ENCODE measurements at places on chromosomes 4 and X.

DNA sequence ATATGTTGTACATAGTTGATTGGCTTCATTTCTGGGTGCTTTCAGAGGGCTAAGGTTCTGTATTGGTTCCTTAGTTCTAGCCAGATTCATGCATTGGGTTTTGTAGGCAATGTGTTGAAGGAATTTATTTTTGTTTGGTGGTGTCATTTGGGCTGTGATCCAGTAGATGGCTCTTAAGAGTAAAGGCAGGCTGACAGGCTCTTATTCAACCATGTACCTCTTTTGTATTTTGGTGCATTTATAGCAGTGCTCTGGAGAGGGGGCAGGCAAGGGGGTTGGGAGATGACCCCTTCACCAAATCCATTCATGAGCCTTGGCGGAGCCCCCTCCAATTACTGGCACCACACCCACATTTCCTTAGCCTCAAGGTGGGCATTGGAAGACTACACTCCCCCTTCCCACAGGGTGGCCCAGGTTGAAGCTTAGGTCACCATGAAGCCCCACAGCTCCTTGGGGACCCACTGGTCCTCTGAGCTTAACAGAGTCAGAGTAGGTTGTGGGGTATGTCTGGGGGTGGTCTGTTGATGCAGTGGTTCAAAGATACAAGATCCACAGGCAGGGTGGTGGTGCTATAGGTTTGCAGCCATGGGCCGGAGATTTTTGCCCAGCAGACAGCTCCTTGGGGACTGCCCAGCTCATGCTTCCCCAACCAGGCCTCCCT lies 143.0 kb upstream of the GNPDA2 start:
- DNase-seq = no peak

- DNase-seq = peak; percentile 8
Observed at GRCh38 chrX:132271311-132271778, 52.1 kb upstream of the RAP2C start.

DNA sequence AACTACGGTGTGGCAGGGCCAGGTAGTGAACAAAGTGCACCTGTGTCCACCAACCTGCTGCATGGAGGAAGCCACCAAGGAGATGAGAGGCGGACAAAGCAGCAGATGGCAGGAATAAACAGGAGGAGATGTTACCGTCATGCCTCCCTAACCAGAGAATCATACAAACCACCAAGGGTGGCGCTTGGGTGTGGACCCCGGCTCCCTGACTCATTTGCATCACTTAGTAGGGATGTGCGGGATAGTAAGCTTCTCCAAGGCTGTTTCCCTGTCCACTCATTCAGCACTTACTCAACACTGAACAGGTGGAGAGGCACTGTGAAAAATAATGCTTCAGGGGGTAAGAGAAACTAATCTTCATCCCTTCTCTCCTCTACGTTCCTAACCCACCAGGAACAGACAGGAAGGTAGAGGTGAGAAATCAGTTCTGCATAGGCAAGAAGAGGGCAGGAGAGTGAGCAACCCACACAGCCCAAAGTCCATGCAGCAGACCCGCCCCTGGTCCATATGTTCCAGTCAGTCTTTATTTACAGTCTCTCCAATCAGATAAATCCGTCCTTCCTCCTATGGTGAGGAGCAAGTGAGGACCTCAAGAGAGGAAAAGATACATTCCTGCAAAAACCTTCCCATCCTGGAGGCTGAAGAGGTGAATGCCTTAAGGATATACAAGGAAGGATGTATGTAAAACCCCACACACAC lies 34.0 kb downstream of the QDPR start:
- DNase-seq = no peak

GRCh38 chr4:7801001-7801400 lies 138.7 kb downstream of the AFAP1 start:
- DNase-seq = no peak

DNA sequence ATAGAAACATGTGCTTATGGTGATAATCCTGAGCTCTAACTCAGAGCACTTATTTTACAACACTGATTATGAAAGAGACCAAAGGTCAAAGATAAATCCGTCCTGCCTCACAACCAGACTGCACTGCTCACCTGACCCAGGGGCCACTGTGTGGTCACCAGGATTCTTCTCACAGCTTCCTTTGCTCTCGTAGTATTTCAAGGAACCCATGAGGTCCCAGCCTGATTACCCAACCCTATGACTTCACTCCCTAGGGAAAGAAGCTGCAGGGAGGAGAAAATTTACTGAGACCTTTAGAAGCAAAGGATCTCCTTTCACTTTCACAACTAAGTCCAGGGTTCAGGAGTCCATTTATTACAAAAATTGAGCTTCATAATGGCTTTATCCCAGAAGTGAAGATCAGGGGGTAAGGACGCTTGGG lies 9.6 kb downstream of the SLC25A5 start:
- DNase-seq = peak; percentile 60

GRCh38 chrX:132591719-132592275 lies 103.0 kb upstream of the MBNL3 start:
- no peak for DNase-seq

- DNase-seq = no peak
Observed at GRCh38 chr4:41512596-41512995, 25.4 kb upstream of the LIMCH1 start.

- no peak for DNase-seq
Observed at GRCh38 chrX:15016051-15016450, 142.8 kb downstream of the MOSPD2 start.

DNA sequence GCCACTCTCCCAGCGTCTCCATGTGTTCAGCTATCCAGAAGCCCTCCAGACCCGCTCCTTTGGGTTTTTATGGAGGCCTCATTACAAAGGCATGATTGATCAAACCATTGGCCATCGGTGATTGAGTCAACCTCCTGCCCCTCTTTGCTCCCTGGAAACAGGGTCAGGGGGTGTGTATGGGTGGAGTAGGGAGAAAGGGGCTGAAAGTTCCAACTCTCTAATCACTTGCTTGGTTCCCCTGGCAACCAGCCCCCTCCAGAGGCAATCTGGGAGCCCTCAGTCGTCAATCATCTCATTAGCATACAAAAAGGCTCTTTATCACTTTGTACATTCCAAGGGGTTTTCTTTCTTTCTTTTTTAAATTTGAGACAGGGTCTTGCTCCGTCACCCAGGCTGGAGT lies 2.3 kb downstream of the TRIM2 start:
- DNase-seq = no peak

DNA sequence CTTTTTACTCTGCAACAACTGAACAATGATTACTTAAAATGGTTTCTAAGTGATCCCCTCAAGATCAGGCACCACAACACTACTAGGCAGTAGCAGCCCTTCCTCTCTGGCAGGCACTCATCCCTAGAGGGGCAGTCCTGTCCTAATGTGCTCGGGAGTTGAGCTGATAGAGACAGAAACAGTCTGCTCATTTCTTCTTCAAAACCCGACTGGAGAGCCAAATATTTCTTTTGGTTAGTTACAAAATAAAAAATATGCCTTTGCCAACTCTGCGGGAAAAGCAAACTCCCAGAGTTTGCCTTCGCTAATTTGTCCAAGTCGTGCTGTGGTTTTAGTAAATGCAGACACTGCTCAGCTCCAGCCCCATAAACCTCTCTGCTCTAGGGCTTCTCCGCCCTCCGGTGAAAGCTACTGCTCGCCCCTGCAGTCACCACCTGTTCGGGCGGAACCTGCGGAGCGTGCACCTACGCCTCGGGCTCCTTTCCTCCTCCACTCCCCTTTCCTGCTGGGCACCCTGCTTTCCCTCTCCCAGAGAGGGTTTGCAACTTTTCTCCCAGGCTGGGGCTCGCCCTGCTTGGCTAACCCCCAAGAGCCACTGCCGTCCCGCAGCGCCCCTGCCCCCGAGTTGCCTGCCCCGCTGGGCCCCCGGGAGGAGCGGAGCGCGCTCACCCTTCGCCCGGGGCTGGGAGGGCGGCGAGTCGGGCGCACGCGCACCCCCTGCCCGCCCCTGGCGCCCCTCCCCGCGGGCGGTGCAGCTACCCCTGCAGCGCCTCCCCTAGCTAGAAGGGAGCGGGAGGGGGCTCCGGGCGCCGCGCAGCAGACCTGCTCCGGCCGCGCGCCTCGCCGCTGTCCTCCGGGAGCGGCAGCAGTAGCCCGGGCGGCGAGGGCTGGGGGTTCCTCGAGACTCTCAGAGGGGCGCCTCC lies at the start of gene NPNT:
NPNT (plus strand) TSS at position 812 of the 923 bp plus-strand sequence. CDS start 182 bp downstream, outside the sequence.
- DNase-seq = no peak

DNA sequence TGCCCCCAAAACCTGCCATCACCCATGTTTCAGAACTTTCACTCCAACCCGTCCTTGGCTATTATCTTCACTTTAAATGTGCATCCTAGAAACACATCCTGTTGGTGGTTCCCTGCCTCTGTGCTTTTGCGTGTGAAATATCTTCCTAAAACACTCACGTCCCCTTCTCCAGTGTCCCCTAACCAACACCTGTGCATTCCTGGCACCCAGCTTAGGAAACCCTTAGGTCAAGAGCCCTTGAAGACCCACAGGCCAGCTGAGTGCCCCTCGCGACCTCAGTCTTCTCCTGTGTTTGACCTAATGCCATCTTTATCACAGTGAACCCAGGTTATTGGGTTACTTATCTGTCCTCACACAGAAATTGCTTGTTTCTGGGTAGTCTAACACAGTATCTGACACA lies 117.6 kb downstream of the STK32B start:
- no peak for DNase-seq

- no peak for DNase-seq
Observed at GRCh38 chr4:93267747-93268146, 560.8 kb upstream of the ATOH1 start.

DNA sequence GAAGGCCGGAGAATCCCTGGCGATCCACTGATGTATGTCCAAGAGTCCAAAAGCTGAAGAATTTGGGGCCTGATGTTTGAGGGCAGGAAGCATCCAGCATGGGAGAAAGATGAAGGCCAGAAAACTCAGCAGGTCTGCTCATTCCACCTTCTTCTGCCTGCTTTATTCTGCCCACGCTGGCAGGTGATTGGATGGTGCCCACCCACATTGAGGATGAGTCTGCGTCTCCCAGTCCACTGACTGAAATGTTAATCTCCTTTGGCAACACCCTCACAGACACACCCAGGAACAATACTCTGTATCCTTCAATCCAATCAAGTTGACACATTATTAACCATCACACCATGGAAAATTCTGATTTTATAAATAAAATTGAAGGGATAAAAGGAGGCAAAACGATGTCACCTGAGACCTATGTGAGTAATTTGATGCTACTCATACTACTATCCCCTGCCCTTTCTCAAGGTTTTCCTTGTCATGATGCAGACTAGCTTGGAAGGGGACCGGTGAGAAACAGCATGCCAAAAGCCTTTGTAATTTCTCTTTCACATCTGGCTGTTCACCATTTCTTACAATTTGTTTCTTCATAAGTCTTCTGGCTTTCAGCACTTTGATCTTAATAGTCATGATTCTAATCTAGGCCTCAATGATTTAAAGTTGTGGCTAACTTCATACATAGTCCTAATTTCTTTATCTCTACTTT lies 9.7 kb upstream of the PYURF start:
- DNase-seq = peak; percentile 62

DNA sequence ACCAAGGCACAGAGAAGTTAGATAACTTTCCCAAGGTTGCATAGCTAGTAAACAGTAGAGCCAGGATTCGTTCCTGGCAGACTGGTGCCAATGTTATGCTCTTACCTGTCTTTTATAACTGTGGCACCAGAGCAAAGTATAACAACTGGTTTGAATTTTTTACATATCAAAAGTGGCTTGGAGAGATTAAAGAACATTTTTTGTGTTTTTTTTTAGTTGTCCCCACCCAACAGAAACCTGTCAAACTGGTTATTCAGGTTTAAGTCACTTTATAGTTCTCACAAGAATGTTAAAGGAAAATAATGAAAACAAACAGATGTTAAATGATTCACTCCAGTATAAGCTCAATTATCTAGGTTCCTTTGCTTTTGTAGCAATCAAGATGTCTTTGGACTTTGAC lies 15.6 kb upstream of the FAM47E start:
- DNase-seq = no peak

GRCh38 chrX:9644335-9644734 lies 121.3 kb downstream of the GPR143 start:
- no peak for DNase-seq

DNA sequence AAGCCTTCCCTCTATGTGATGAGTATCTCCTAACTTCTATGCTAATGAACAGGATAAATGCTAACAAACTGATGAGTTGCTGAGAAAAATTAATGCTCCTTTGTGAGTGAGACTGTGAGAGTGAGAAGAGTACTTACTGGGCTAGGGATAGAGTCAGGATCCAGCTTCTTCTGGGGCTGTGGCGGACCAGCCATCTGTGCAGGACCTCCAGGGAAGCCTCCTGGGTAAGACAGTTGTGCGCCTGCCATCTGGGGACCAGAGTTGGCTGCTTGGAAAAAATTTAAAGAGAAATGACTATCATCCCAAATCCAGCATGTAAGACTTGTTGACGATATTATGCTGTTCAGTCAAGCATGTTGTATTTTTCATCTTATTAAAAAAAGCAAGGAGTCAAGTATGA lies 21.0 kb downstream of the SEC24D start:
- DNase-seq = no peak

- peak; percentile 43 for DNase-seq
Observed at GRCh38 chrX:74133156-74133796, 170.7 kb upstream of the ZCCHC13 start.

- no peak for DNase-seq
Observed at GRCh38 chr4:475962-476361, 23.0 kb downstream of the ZNF721 start.

GRCh38 chrX:49748211-49748956 lies 52.6 kb upstream of the PAGE1 start:
- no peak for DNase-seq

GRCh38 chrX:26597981-26598380 lies 382.0 kb downstream of the MAGEB5 start:
- no peak for DNase-seq

GRCh38 chr4:25246680-25247611 lies 13.1 kb downstream of the PI4K2B start:
- DNase-seq = no peak

DNA sequence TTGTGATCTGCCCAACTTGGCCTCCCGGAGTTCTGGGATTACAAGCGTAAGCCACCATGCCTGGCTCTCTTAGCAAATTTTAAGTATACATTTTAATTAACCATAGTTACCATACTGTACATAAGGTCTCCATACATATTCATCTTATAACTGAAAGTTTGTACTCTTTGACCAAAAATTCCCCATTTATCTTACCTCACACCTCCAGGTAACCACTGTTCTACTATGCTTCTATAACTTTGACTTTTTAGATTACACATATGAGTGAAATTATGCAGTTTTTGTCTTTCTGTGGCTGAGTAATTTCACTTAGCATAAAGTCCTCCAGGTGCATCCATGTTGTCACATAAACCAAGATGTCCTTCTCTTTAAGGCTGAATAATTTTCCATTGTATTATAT lies 17.4 kb downstream of the C4orf51 start:
- DNase-seq = no peak

DNA sequence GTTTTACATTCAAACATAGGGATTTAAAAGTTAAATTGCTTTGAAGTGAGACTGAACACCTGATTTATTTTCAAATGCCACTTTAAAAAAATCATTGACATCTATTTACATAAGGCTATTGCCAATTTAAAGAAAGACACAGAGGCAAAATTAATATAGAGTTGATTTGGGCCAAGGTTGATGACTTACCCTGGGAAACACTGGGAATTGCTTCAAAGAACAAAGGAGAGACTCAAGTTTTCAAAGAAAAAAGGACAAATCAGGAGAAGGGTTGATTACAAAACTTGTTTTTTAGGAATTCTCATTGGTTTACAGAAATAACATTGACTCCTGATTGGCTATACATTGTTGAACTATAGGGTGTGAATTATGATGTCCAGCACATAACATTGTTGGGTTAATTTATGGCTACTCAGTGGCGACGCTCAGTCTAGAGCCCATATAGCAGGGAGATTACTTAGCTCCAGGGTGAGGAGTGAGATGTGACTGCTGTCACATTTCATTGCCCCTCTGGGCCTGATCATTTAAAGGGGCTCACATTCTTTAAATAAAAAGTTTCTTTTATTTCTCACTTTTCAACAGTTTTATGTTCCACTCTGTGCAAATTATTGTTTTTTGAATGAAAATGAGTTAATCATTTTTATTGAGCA lies 184.6 kb downstream of the SPATA18 start:
- no peak for DNase-seq
